ENCODE measurements at places on chromosomes 7 and 10.

- no peak for DNase-seq
Observed at GRCh38 chr10:124289851-124290795, 128.6 kb downstream of the OAT start.

GRCh38 chr10:60978287-60979115, 34.5 kb upstream of the RHOBTB1 start:
- no peak for DNase-seq

DNA sequence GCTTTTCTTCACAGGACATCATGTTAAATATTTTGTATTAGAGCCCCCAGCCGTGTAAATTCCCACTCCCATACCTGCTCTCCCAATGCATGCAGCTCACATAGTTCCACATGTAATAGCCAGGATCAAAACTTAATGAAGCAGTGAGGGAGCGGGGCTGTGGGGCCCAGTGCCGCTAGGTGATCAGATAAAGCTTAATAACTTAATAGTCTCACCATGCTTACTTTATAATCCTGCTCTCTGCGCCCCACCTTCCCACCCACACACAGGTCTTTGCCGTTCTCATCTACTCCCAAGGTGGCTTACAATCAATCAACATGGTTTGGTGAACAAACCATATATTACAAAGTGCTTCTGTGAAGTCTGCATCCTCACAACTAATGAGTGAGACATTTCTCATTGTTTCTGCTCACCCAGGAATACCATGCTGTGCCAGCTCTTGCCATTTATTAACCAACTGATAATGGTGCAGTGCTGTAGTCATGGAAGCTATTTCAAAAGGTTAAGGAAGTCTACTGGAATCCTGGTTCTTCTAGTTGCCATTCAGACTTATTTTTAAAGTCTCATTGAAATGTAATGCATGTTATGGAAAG, 156.4 kb downstream of the CTTNBP2 start:
- no peak for DNase-seq

DNA sequence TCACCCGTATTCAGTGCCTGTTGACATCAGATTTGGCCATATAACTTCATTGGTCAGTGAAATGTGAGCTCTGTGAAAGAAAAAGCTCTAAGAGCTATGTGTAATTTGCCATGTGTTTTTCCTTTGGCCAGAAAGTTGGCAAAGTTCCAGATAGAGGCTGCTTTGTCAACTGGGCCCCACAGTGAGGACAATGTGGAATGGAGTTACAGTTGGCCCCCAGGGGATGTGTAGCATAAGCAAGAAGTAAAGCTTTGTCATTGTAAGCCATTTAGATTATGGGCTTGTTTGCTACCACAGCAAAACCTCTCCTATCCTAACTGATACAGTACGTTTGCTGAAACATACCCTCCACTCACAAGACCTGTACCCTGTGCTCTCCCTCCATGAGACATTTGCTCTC, 119.1 kb upstream of the HABP2 start:
- no peak for DNase-seq

- DNase-seq: peak; percentile 45
Observed at GRCh38 chr7:123624527-123625183, 23.0 kb downstream of the ASB15 start.

- DNase-seq: peak; percentile 17
Observed at GRCh38 chr7:105336009-105336408, 52.7 kb downstream of the SRPK2 start.

- DNase-seq: no peak
Observed at GRCh38 chr10:69738071-69738470, 63.6 kb upstream of the COL13A1 start.

GRCh38 chr7:23486002-23486773, 15.9 kb upstream of the IGF2BP3 start:
- DNase-seq: no peak

GRCh38 chr7:16982640-16983350, 101.0 kb upstream of the AGR3 start:
- DNase-seq: peak; percentile 42

DNA sequence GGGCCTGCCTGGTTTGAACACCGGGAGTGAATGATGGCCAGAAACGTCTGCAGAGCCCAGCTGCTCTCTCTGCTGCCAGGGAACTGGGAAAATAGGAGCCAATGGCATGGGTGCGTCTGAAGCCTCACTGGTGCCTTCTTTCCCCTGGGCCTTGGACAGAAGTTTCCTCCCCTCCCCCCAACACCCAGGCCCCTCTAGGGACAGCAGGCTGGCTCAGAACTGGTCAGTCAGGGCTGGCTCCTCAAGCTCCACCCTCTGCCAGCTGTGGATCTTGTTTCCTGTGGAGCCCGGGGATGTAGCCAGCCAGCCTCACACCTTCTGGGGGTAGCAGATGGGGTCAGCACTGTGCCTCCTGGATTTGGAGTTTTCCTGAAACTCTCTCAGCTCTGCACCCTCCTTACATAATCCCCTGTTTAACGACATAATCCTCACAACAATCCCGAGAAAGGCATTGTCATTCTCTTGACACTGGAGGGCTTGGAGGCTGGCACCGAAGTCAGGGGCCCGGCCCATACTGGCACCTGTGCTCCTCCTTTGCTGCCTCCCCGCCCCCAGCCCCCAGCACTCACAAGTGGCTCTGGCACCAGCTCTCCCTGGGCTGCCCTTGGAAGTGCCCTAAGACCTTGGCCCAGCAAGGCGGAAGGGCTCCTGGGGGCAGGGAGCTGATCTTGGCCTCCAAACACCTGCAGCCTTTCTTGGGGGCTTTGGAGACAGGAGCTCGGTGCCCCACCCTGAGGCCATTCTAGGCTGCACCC, 5.7 kb downstream of the LDB3 start:
- DNase-seq: no peak

GRCh38 chr10:53619671-53620070, 847.1 kb upstream of the MBL2 start:
- no peak for DNase-seq

DNA sequence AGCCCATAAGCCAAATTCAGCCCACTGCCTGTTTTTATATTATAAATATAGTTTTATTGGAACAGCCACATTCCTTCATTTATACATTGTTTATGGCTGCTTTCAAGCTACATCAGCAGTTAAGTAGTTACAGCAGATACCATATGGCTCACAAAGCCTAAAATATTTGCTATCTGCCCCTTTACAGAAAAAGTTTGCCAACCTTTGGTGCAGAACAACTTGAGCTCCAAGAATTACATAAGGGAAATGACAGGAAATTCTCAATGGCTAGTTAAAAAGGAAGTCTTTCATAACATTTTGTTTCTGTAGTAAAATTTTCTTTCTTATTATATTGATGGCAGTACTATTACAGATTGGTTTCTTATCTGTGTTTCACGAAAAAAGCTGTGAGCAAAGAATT, 59.3 kb downstream of the COL28A1 start:
- DNase-seq: no peak

DNA sequence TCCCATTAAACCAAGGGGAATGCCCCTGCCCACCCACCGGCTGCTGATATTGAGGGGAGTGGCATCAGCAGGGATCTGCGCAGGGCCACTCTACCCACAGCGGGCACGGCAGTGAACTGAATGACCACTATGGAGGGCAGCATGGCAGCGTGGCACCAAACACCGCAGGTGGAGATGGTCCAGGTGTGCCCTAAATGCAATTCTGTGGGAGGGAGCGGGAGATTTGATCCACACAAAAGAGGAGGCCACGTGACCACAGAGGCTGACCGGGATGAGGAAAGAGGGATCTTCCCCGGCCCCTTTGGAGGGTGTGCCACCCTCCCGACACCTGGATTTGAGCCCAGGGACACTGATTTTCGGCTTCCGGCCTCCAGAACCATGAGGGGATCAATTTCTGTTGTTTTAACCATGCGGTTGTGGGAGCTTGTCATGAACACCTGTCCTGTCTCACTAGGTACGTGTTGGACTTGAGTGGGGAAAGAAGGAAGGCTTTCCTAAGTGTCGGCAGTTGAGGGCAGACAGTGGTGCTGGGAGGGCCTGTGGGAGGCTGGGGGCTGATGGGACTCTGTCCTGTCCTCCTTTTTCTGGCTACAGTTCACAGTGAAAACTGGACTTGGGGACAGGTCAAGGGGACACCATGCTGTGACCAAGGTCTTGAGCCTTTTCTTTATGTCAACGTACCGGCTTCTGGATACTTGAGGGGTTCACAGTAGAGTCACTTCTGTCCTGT, 66.1 kb downstream of the CFAP46 start:
- no peak for DNase-seq

- no peak for DNase-seq
Observed at GRCh38 chr10:96685306-96685705, 35.0 kb downstream of the PIK3AP1 start.

- DNase-seq: no peak
Observed at GRCh38 chr7:20602306-20602705, 13.2 kb upstream of the ABCB5 start.

DNA sequence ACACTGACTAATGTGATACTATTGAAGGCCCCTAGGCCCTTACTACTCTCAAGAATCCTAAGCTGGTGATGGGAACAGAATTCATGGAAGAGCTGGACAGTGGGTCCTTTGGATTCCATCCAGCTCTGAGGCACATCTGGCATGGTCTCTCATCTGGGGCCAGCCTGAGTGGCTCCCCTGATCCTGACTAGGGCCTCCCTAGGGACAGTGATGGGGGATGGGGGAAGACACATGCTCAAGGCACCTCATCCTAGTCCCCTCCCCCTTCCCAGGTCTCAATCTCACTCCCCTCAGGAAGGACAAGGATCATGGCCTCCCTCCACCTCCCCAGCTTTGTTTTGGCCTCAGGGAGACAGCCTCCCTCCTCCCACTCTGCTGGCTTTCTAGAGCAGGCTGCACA, 1.8 kb downstream of the KCNIP2 start:
- DNase-seq: no peak

- DNase-seq: no peak
Observed at GRCh38 chr7:39683216-39683845, 60.0 kb downstream of the RALA start.

- DNase-seq: peak; percentile 21
Observed at GRCh38 chr10:3946234-3947229, 161.5 kb upstream of the KLF6 start.

GRCh38 chr7:148624735-148625134, 34.2 kb downstream of the C7orf33 start:
- DNase-seq: no peak

- no peak for DNase-seq
Observed at GRCh38 chr10:30510932-30511700, 77.1 kb downstream of the MAP3K8 start.

- no peak for DNase-seq
Observed at GRCh38 chr10:132439025-132439388, 42.0 kb downstream of the PWWP2B start.

- no peak for DNase-seq
Observed at GRCh38 chr10:84291384-84291783, 37.0 kb upstream of the CCSER2 start.

- no peak for DNase-seq
Observed at GRCh38 chr7:36128448-36129047, 24.5 kb upstream of the EEPD1 start.

DNA sequence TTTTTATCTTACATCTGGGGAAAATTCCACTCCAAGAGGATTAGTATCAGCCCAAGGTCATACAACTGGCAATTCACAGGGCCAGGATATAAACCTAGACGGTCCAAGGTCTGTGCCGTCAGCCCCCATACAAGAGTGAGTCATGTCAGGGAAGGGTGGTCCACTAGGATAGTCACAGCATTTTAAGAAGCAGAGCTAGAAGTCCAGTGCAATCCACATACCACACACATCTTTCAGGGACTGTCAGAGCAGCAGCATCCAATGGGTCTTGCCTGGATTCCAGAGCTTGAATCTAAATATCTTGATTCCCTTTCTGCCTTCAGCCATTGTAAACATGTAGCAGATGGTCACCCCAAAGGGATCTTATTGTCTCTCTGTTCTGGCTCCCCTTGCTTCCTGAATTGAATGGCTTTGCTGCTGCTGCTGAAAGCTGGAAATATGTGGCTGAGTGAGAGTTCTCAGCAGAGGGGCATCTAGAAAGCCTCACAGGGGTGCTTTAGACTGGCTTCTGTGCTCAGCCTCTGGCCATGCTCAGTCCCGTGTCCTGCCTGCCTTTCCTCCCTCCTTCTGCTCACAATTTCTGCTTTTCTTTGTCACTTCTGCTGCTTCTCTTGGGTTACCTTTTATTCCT, 9.9 kb upstream of the OR6V1 start:
- DNase-seq: peak; percentile 23

DNA sequence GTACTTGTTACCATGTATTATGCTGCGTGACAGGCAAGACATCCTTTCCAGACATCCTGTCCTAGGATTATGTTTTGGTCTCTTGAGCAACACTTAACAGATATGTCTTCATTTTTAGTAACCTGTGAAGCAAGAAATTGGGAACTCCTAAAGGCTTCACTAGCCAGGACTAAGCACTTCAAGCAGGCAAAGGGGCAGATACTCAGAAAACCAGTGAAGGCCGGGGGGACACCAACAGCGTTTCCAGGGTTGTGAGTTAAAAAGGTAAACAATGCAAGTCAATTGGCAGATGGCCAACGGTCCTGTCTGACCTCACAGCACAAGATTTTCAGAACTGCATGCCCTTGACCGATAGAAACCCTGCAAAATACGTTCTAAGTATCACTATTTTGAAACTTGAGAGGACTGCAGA, 77.6 kb upstream of the SFMBT2 start:
- DNase-seq: no peak

DNA sequence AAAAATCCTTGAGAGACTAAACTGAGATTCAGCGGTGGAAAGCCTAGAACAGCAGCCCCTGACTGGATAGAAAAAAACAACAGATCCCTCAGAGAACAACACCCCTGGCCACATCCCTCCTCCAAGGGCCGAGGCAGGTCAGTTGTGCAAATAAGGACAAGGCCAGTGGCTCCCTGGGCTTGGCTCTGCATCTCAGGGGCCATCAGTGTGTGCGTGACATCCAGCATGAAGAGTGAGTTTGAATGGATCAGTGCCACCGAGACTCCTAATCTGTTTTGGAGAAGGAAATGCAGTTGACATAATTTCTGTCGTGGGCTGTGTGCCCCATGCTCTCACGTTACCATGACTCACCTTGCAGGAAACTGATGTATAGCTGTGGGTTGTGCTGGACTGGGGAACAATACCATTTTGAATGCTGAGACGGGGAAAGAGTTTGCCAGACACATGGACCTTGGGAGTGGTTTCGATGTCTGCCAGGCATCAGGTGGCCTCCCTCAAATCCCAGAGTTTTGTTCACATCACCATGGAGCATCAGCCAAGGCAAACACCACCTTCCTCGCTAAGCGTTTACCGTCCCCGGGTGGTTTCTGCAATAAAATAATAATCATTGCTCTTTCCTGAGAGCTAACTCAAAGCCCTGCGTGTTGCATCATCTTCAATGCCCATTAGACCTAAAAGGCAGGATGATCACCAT, 153.2 kb upstream of the FZD8 start:
- no peak for DNase-seq

DNA sequence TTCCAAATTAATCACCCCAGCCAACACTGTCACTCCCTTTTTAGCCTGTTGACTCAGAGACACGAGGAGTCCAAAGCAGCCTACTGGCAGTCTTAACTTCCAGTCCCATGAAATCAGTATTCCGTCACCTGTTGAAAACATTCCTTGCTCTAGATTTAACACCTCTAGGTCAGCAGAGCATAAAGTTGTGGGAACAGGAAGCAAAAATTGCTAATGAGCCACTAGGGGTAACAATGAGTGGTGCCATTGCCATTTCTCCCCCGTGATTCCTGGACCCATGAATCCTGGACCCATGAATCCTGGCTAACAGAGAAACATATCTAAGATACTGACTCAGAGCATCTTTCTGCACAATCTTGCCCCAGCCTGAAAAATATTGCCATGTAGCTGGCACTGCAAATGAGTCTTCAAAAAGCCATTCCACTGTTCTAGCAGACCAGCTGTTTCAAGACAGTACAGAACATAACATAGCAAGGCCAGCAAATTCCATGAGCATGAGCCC, 252.7 kb upstream of the PTER start:
- no peak for DNase-seq

Data from CD4-positive, alpha-beta memory T cell (primary cell).